Neural progenitor cell (in vitro differentiated cells): ENCODE measurements at places on chromosomes 4 and X. TPM values are rescaled to one million over a fixed set of nuclear protein-coding genes. Genes with fewer than 3 reads are reported as not detected.

DNA sequence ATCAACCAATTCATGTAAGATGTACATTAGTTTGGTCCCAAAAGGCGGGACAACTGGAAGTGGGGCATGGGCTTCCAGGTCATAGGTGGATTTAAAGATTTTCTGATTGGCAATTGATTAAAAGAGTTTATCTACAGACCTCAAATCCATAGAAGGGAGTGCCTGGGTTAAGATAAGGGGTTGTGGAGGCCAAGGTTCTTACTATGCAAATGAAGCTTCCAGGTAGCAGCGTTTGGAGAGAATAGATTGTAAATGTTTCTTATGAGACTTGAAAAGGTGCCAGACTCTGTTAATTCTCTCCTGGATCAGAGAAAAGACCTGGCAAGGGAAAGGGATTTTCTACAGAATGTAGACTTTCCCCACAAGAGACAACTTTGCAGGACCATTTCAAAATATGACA is 2.4 kb downstream of the MGST2 start:
- H3K4me1 ChIP-seq: peaks cover 19% of the 10 kb centered on the region
- no peak overlapping the region for H3K27ac ChIP-seq
- H3K27me3 ChIP-seq: no peaks in the 10 kb centered on the region
- no peak for DNase-seq
- no peaks in the 10 kb centered on the region for H3K36me3 ChIP-seq

DNA sequence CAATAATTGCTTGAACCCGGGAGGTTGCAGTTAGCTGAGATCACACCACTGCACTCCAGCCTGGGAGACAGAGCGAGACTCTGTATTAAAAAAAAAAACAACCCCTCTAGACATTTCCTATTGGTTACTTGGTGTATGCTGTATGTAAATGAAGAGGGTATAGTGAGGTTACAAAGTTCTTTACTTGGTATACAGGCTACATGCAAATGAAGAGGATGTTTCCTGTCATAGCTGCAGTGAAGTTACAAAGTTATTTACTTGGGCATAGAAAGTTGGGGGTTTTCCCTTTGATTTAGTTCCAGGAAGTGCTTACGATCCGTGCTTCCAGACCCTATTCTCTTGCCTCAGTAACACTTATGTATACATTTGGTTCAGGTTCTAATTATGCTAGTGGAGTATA is 38.4 kb upstream of the CLNK start:
- no peaks in the 10 kb centered on the region for H3K36me3 ChIP-seq
- no peak overlapping the region for H3K4me3 ChIP-seq
- H3K4me1 ChIP-seq: peaks cover 14% of the 10 kb centered on the region
- no peaks in the 10 kb centered on the region for H3K27me3 ChIP-seq
- no peak overlapping the region for H3K27ac ChIP-seq
- no peak for DNase-seq

DNA sequence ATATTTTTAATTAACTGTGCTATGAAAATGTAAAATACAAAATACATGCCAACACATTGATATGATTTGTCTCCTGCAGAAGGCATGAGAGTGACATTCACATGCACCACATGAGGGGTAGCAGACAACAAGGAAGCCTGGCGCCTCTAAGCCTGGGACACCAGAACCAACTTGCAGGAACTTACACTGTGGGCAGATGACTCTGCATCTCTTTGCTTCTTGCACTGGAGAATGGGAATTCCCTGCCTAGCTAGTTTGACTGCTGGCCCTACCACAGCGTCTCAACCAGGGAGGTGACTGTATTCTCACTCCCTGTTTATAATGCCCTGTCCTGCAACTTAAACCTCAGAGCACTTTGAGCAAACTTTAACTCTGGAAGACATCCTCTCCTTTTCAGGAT is 40.5 kb downstream of the PAGE2 start:
- no peak overlapping the region for H3K27ac ChIP-seq
- no peak for DNase-seq
- peaks cover 11% of the 10 kb centered on the region for H3K27me3 ChIP-seq
- no peak overlapping the region for H3K4me3 ChIP-seq
- no peaks in the 10 kb centered on the region for H3K4me1 ChIP-seq
- H3K36me3 ChIP-seq: no peaks in the 10 kb centered on the region

DNA sequence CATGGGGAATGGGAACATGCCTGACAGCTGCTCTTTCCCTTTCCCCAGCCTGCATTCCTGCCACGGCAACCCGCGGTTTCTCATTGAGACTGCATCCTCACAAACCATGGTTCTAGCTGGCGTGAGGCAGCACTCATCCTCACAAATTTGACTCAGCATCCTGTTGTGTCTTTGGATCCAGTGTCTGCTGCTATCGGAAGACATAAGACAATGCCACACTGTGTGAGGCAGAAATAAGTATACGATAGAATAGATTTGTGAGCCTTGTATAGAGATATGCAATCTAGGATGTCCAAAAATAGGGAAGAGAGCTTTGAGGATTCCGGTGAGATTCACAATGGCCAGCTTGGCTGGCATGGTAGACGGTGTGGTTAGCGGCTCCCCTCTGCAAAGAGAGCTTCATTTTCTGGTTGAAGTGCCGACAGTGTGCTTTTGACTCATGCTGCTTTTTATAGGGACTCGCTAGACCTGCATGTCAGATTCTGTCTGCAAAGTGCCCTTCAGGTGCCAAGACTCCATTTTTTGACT is 161.3 kb upstream of the PSAPL1 start:
- no peak overlapping the region for H3K4me3 ChIP-seq
- H3K27me3 ChIP-seq: no peaks in the 10 kb centered on the region
- no peak overlapping the region for H3K27ac ChIP-seq
- peaks cover 55% of the 10 kb centered on the region for H3K4me1 ChIP-seq
- peak; percentile 47 for DNase-seq

DNA sequence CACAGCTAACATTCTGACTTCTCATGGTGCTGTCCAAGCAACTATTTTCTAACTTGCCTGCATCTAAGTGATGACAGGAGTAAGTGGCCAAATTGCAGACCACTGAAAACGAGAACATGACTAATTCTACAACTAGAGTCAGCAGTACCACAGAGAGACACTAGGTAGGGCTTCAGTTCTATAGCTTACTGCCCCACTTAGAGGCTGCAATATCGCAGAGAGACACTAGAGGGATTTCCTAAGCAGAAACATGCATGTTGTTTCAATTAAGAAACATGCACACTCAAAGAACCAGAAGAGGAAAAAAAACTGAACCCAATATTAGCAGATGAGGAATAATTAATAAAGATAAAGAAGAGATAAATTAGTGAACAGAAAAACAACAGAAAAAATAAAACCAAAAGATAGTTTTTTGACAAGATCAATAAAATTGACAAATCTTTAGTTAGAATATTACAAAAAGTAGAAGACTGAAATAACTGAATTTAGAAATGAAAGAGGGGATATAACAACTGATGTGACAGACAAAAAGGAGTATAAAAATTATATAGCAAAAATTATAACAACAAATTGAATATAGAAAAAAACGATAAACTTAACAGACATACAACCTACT is 100.8 kb downstream of the SPIN4 start:
- DNase-seq: peak; percentile 73
- no peaks in the 10 kb centered on the region for H3K4me1 ChIP-seq
- no peaks in the 10 kb centered on the region for H3K36me3 ChIP-seq

DNA sequence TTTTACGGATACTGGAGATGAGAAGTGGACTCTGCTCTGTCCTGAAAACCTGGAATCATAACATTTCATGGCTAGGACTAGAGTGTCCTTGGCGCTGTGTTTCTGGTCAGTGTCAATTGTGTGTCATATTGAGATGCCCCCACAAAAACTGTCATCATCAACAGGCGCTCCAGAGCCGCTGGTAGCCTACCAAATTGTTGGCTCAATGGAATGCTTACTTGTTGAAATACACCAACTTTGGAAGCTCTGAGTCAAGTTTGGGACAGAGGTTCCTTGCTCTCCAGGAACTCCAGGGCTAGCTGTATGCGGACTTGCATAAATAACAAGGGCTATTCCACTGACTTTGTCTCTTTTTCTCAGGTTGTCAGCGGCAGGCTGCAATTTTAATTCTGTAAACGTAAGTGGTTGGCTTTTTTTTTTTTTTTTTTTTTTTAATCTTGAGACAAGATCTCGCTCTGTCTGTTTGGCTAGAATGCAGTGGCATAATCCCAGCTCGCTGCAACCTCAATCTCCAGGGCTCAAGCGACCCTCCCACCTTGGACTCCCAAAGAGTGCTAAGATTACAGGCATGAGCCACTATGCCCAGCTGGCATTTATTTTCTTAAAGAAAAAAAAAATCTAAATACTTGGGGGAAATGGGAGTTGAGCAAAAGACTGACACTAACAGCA is 871 bp upstream of the HPGD start:
- peak overlapping the region; percentile 71 for H3K4me3 ChIP-seq
- DNase-seq: peak; percentile 11
- H3K4me1 ChIP-seq: no peaks in the 10 kb centered on the region
- peaks cover 48% of the 10 kb centered on the region for H3K27me3 ChIP-seq
- H3K27ac ChIP-seq: no peak overlapping the region
- H3K36me3 ChIP-seq: no peaks in the 10 kb centered on the region

DNA sequence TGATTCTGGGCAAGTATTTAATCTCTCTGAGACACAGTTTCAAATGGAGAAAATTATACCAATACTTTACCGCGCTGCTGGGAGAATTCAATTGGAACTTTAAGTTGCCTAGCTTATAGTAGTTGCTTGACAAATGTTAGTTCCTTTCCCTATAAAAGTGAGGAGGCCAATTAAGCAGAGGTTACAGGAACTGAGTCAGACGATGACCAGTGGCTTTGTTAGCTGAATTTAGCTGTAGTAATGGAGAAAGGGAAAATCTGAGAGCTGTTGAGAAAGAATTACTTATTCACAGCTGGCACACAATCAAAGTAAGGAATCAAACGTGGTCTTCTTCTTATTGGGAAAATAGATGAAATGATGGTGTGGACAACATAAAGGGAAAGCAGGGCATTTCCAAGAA is 29.6 kb downstream of the SMARCA1 start:
- peaks cover 17% of the 10 kb centered on the region for H3K36me3 ChIP-seq
- H3K4me1 ChIP-seq: no peaks in the 10 kb centered on the region
- no peaks in the 10 kb centered on the region for H3K27me3 ChIP-seq
- H3K27ac ChIP-seq: no peak overlapping the region

DNA sequence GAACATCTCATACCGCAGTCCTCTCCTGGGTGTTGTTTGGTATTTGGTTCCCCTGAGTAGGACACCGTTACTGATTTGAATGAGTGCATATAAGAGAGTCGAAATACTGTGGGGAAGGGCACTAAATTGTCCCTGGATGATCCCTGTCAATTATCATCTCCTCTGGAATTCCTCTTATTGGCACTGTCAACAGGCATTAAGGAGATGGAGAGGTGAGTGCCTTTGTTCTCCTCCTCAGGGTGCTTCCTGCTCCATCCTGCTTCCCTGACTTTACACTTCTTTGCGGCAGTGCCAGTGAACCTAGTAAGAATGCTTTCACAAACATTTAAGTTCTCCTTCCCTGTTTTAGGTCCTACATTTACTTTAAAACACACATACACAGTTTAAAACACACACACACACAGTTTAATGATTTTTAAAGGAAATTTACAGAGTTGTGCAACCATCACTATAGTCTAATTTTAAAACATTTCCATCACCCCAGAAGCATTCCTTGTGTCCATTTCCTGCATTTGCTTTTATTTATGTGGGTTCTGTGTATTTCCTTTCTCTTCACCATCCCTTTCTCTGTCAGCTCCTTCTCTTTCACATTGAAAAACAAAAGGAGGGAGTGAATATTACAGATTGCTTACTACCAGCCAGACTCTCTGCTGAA is 20.9 kb upstream of the ZRSR2 start:
- no peaks in the 10 kb centered on the region for H3K27me3 ChIP-seq
- peak overlapping the region; percentile 67 for H3K27ac ChIP-seq
- H3K4me1 ChIP-seq: peaks cover 12% of the 10 kb centered on the region
- H3K36me3 ChIP-seq: peaks cover 6% of the 10 kb centered on the region
- no peak overlapping the region for H3K4me3 ChIP-seq
- DNase-seq: peak; percentile 55

- H3K4me1 ChIP-seq: peaks cover 10% of the 10 kb centered on the region
- no peaks in the 10 kb centered on the region for H3K27me3 ChIP-seq
- DNase-seq: no peak
- H3K27ac ChIP-seq: no peak overlapping the region
- H3K4me3 ChIP-seq: no peak overlapping the region
- no peaks in the 10 kb centered on the region for H3K36me3 ChIP-seq
These were observed 545.6 kb upstream of the LCORL start for GRCh38 chr4:18566970-18567799.

DNA sequence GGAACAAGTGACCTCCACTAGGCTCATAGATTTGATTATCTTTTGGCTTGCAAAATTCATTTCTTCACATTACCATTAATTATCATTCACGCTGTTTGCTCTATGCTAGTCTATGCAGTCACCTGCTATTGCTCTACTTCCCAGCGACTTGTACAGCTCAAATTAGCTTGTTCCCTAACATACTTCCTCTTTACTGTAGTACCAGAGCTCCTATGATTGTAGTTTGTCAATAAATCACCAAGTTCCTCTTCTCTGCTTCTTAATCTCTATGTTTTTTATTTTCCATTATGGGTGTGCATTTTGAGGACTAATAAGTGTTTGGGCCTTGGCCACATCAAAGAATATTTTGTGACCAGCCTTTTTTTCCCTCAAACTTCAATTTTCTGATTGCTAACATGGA is 6.2 kb upstream of the GSPT2 start:
- H3K27me3 ChIP-seq: no peaks in the 10 kb centered on the region
- H3K4me3 ChIP-seq: no peak overlapping the region
- DNase-seq: no peak
- no peaks in the 10 kb centered on the region for H3K36me3 ChIP-seq

DNA sequence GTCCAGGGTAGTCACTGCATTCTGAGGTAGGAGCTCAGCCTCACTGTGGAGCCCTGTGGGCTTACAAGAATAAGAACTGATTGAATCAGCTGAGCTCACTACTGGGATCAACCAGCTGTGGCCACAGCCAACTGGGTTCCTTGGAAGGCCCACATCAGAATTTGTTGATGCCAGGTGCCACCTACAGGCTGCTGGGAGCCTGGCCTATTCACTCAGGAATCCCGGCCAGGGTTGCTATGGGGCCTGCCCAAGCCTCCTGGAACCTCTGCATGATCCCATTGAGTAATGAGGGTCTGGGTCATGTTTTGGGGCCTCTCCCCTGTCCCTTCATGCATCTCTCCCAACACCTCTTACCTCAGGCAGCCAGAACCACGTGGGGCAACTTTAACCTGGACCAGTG is 53.9 kb upstream of the KIAA1210 start:
- peak; percentile 40 for DNase-seq
- no peak overlapping the region for H3K4me3 ChIP-seq
- H3K36me3 ChIP-seq: no peaks in the 10 kb centered on the region
- no peaks in the 10 kb centered on the region for H3K4me1 ChIP-seq

Gene AMER1
- 6.7 and 7.8 TPM in 2 replicates for total RNA-seq

Gene KCND1
- 0.39 and 1.4 TPM in 2 replicates for total RNA-seq

Gene XAGE2
- total RNA-seq: not detected in 2 replicates

Gene MAGEA2
- not detected in 2 replicates for total RNA-seq

Gene DCAF12L1
- 0.77 and 2.0 TPM in 2 replicates for total RNA-seq

Gene PRPS1
- 177 and 264 TPM in 2 replicates for total RNA-seq
